Astrocyte of the cerebellum (primary cell): ENCODE measurements at places on chromosomes 16 and 17.

DNA sequence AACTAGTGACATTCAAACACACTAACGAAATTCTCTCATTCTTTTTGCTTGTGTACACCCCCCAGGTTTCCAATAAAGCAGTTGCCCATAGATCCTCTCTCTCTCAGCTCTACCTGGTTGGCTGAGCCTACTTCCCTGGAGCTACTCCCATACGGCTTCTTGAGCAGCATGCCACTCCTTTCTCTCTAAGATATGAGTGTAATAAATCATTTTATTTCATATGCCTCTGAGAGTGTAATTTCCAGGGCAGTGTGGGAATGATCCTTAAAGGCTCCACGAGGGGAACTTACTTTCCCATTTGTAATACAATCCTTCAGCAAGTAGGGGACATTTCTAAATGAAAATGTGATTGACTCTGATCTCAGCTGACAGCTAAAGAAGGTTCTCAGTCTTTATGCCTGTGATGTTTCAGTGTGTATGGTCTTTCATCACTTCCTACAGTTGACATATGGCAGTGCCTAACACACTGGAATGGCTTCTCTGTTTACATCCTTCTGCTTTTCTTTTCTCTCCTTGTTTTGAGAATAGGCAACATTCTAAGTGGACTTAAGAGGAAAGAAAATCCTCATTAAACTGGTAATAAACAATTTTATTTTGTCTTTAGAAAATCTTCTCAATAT lies 1194.3 kb upstream of the CDH8 start:
- no peak for DNase-seq

DNA sequence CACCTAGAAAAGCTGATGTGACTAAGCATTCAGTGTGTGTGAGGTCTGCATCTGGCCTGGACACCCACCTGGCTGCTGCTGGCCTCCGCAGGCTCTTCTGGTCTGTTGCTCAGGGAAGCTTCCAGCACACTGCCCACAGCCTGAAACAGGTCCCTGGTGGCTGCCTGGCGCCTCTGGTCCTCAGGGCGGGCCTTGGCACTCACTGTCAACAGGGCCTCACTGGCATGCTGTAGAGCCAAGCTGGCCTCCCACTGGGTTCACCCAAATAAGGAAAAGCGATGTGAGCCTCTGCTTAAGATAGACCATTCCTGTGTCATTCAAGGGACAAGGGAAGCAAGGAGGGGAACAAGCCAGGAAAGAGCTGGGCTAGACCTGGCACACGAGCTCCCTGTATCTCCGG lies 70.6 kb upstream of the BCO1 start:
- no peak for DNase-seq

DNA sequence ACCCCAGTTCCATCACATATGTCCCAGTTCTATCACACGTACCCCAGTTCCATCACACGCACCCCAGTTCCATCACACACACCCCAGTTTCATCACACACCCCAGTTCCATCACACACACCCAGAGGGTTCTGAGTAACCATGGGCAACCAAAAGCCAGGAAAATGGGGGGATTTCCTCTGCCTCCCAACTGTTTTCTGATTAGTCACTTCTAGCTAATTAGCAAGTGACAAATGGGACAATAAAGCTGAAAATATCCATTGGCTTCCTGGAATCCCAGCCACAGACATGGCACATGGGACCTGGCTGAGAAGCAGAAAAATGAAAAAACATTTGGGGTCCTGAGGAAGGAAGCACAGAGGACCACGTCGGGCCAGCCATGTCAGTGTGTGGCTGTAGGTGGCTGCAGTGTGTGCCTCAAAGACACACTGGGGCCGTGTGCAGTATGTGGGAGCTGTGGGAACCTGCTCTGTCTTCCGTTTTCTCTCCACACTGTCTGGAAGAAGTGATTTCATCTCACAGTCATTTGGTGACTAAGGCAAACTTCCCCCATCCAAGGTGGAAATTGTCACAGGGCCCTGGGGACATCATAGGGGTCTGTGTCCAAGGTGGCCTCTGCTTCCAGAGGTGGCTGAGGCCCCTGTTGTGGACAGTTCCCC lies 106.7 kb downstream of the CMIP start:
- DNase-seq = no peak

GRCh38 chr17:78241277-78242023 lies 10.0 kb downstream of the TMEM235 start:
- DNase-seq = no peak

GRCh38 chr17:74936470-74936799 lies 737 bp downstream of the OTOP3 start:
- no peak for DNase-seq

DNA sequence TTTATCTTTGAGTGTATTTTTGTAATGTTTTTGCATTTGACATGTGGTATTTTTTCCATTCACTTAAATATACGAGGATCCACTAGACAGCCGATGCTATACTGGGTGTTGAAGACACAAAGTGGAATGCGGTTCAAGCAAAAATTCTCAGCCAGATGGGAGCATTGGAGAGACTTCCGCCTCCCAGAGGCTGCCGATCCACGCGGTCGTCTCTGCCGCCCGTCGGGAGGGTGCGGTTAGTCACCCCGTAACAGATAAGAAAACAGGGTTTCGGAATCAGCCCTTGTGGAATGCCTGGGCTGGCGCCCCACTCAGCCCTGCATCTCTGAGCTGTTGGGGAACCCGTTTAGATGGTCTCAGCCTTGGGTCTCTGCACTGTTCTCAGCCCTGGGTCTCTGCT lies 7.3 kb downstream of the GSE1 start:
- no peak for DNase-seq
